NCI-H345 (cell line): ENCODE measurements at places on chromosomes 12 and 14.

- no peak for DNase-seq
These were observed 15.0 kb upstream of the MEG3 start for GRCh38 chr14:100810861-100811461.

GRCh38 chr14:102075155-102075554 lies 11.7 kb downstream of the HSP90AA1 start:
- DNase-seq: no peak

DNA sequence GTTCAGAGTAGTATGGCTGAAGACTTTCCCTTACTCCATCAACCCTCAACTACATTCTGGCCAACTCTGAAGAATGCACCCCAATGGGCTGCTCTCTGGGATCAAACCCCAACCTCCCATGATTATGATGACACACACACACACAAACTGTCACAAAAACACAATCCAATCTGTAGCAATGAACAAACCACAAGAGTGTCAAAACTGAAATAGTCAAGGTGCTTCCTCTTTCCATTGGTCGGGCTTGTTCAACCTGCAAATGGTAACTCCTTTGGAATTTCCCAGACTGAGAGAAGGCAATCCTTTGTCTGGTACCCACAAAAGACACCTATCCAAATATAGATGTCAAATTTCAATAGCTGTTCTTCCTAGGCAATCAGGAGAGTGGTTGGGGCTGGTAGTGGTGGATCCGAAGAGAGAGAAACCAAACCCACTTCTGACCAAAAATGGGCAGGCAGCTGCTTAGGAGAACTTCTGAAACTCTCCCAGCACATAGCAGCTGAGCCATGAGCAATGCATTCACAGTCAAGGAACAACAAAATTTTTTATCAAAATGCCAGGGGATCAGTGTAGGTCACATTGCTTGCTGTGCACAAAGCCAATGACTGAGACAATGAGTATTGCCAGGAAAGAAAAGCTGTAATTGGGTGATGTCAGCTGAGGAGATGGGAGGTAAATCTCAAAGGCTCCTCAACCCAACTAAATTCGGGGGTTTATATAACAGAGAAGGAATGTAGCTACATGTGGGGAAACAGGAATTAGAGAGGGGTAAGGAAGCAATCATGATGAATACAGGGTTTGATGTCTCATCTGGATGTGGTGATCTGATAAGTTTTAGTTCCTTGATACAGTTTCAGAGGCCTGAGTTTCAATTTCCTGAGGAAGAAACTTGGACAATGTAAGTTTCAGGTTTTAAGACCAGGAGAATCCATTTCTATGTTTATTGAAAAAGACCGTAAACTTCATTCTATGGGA lies 191.4 kb downstream of the KITLG start:
- DNase-seq: no peak

GRCh38 chr12:132030367-132031038 lies 80.8 kb downstream of the EP400 start:
- DNase-seq: no peak

- DNase-seq: no peak
These were observed 62.8 kb downstream of the SERPINA3 start for GRCh38 chr14:94675036-94675435.

GRCh38 chr12:7117670-7118069 lies 8.7 kb upstream of the C1RL start:
- DNase-seq: no peak

- no peak for DNase-seq
These were observed at the start of gene PTPRQ for GRCh38 chr12:80443974-80444666. Gene PTPRQ (plus strand): TSS chr12:80444235. CDS start chr12:80444346, 111 bp downstream.

DNA sequence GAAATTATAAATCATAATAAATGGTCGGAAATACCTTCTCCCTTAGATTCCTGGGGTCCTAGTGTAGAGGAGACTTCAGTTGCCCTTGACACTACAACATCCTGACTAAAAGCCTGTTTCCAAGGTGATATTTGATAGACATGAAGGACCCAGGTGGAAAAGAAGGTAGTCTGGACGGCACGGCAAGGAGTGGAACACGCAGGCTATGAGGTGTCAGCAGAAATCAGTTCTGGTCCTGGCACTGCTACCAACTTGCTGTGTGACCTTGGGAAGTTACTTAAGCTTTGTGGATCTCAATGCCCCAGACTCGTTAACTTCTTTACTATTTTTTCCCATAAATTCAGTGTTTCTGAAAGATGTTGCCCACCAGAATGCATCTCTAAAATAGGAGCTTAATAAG lies 36.9 kb upstream of the BCL2L14 start:
- DNase-seq: no peak
